GM12892 (cell line): ENCODE measurements at places on chromosomes 5 and 9.

GRCh38 chr9:13163946-13164345 lies 115.5 kb downstream of the MPDZ start:
- DNase-seq = no peak

- DNase-seq = no peak
Measured at GRCh38 chr5:139113892-139114291, 84.3 kb downstream of the SIL1 start.

- no peak for DNase-seq
Measured at GRCh38 chr5:95870105-95870672, 47.7 kb upstream of the GLRX start.

DNA sequence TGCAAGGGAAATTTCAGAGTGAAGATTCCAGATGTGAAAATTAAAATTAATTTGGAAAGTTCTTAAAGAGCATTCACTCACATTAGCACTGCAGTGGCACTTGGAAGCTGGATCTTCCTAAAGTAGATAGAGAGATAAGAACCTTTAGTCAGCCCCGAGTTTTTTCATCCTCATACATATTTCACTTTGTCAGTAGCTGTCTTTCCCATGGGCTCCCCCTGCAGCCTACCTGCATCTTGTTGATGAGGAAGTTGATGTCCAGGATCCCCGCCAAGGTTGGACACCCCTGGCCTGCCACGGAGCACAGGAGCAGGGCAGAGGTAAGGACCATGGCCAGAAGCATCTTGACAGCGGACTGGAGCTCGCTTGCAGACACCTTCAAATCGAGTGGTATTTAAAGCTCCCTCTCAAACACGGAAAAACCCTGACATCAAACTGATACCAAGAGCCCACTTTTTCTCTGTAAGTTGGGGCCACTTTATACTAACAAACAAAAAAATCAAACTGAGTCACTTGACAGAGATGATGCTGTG lies at the start of gene IL9:
Gene IL9, minus strand, starts transcription at position 368 of the 533 bp plus-strand sequence. Its CDS starts 25 bp downstream, at position 343.
- no peak for DNase-seq

DNA sequence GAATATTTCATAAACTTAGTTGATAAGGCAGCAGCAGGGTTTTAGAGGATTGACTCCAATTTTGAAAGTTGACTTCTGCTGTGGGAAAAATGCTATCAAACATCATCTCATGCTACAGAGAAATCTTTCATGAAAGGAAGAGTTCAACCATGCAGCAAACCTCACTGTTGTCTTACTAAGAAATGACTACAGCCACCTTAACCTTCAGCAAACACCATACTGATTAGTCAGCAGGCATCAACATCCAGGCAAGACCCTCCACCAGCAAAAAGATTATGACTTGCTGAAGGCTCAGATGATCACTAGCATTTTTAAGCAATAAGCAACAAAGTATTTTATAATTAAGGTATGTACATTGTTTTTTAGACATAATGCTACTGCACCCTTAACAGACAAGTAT lies 7.6 kb downstream of the TMEM174 start:
- no peak for DNase-seq

- DNase-seq = no peak
Measured at GRCh38 chr5:148085310-148085709, 21.5 kb downstream of the SPINK5 start.

DNA sequence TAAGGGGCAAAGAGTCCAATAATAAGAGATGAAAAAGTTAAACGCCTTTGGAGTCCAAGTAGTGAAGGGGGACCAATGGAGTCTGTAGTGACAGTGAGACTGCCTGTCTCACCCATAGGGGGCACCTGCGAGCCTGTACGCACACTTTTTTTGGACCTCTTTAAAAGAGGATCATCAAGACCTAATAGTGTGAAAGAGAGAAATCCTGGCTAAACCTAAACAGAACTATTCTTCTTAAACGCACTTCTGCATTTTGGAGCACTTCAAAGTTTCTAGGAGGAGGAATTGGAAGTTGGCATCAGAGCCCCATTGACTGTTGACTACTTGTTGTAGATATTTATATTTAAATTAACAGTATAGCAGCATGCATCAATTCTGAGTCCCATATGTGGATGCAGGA lies 636.1 kb upstream of the KLF4 start:
- DNase-seq = no peak

GRCh38 chr9:34809504-34810186 lies 99.7 kb upstream of the CCL21 start:
- DNase-seq = no peak

DNA sequence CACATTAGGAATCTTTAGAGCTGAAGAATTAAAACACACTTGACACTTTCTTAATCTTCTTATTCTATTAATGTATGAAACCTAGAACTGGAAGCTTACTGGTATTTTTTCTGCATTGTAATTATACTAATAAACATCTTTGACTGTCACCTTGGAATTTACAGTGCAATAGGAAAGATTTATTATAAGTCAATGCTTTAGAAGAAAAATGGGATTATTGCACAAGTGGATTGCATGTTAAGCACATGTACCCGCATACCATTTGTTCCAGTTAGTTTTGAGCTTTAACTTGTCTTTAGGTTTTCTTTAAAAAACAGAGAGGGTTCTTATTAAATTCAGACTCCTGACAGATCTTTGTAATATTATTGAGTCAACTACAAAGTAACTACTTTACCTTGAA lies 278.5 kb downstream of the CCDC171 start:
- DNase-seq = no peak

- DNase-seq = no peak
Measured at GRCh38 chr5:33631139-33631538, 190.4 kb downstream of the TARS1 start.

GRCh38 chr9:134967547-134967930 lies 49.8 kb upstream of the FCN1 start:
- DNase-seq = no peak

DNA sequence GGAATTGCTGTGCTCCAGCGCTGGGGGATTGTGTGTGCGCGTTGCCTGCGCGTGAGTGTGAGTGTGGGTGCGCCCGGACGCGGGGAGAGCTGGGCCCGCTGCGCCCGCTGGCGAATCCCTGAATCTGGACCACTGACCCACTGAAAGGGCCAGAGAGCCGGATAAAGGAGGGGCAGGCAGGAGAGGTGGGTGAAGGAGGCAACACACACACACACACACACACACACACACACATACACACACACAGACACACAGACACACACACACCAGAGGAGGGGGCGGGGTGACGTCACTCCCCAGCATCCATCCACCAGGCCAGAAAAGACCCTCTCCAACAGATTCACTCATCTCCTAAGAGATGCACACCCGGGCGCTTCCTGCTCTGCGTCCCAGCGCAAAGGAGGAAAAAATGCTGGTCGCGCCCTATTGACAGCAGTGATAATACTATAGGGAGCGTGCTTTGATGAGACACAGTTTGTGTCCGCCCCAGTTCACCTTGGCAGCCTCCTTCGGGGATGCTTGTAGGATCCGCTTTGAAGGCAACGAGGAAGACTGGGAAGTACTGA lies 1059.1 kb upstream of the DMAC1 start:
- no peak for DNase-seq

DNA sequence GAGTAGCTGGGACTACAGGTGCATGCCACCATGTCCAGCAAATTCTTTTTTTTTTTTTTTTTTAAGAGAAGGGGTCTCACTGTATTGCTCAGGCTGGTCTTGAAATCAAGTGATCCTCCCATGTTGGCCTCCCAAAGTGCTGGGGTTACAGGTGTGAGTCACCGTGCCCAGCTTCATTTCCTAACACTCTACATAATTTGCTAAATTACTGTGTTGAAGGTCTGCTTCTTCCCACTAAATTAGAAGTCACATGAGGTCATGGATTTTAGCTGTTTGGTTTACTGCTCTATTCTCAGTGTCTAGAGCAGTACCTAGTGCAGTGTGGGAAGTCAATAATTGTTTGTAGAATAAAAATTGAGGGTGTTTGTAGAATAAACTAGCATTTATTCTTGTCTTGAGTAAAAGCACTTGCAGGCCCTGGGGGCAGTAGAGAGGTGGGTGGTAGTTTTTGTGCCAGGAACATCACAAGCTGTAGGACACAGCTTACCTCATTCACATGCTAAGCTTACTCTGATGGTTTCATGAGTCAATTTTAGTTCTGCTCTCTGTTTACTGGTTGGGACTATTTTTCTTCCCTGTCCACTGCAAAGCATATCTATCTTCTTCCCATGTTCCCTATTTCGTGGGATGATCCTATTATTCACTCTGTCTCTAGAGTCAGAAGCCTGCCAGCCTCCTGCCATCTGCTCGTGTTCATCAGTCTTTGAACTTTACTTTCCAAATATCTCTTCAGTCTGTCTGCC lies 7.0 kb downstream of the TEX48 start:
- DNase-seq = no peak

DNA sequence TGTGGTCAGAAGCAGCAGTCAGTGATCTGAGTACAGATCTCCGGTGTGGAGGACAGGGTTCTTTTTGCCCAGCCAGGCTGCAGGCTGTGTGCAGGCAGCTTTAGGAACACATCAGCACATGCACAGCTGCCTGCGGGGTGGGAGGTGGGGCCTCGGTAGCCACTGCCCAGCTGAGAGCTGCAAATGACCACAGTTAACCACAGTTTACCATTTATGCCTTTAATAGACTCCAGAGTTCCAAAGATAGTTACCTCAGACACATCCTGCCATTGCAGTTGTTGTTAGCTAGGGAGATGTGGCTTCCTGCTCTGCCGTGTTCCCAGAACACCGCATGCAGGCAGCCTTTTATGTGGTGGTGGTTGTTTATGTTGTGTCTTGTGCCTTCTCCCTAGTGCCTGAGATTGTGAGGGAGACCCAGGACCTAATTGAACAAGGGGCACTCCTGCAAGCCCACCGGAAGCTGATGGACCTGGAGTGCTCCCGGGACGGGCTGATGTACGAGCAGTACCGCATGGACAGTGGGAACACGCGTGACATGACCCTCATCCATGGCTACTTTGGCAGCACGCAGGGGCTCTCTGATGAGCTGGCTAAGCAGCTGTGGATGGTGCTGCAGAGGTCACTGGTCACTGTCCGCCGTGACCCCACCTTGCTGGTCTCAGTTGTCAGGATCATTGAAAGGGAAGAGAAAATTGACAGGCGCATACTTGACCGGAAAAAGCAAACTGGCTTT lies 10.2 kb downstream of the EXOC3 start:
- DNase-seq = no peak

DNA sequence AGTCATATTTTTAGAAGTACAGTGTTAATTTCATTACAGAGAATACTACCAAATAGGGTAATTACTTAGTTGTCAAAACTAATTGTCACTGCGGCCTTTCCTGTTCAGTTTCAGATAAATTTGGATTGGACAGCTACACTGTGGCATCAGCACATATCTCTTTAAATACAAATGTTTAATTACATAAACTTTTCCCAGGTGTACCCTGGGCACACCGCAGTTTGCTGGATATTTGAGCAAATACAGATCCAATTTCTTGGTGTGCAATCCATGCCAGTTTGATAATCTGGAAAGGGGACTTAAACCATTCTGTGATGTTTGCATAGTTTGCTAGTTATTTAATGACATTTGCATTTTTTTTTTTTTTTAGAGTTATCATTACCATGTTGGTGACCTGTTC lies 10.8 kb downstream of the ATP6V0E1 start:
- no peak for DNase-seq

DNA sequence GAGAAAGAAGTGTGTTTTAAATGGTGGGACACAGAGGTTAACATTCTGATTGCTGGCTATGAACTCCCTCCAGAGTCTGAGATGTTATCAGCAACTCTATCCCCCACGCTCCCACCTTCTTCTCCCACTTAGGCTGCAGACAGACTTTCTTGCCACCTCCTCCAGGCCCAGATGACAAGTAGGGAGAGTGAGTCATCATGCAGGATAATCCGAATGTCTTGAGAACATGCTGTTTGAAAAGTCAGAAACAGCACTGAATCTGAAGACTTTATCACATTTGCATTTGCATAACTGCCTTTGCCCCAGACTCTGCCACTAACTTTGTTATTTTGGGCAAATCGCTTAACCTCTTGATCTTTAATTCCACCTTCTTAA lies 139.8 kb downstream of the ESM1 start:
- no peak for DNase-seq

GRCh38 chr9:93138171-93138764 lies 4.2 kb upstream of the NINJ1 start:
- no peak for DNase-seq
